NCI-H69 (cell line): ENCODE measurements at places on chromosomes 1 and 21.

- no peak for DNase-seq
Observed at GRCh38 chr1:205340676-205341075, 16.0 kb downstream of the KLHDC8A start.

DNA sequence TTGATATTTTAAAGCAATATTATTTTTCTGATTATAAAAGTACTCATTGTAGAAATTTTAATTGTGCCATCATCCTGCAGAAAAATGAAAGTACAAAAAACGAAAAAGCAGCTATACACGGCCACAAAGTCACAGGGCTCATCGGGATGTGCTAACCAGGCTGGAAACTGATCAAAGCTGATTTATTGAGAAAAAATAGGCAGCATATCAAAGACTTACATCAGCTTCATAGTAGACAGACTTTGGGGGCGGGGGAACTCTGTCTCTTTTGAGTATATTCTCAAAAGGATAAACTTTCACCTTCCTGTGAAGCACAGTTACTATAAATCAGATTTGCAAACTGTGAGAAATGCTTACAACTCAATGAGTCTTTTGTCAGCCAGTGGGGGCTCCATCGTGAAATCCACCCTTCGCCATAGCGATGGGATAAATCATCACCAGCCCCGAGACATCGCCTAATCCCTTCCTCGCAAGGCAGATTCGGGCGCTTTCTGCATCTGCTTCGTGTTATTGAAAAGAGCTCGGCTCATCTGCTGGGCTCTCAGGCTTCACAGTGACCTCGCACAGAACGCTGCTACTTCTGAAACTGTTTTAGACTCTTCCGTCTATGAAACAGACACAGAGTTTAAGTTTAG is 69.2 kb upstream of the ERG start:
- peak; percentile 5 for DNase-seq

DNA sequence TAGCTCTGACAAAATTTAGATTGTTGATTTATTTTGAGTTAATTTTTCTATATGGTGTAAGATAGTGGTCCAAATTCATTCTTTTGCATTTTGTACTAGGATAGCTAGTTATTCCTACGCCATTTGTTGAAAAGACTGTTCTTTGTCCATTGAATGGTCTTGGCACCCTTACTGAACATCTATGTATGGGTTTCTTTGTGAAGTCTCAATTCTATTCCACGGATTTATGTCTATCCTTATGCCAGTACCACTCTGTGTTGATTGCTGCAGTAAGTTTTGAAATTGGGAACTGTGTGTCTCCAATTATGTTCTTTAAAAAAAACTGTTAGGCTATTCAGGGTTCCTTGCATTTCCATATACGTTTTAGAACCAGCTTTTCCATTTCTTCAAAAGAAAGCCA is 145.7 kb downstream of the ZNF644 start:
- no peak for DNase-seq

- peak; percentile 95 for DNase-seq
Observed at GRCh38 chr1:56378341-56379070, 200.9 kb downstream of the PLPP3 start.

DNA sequence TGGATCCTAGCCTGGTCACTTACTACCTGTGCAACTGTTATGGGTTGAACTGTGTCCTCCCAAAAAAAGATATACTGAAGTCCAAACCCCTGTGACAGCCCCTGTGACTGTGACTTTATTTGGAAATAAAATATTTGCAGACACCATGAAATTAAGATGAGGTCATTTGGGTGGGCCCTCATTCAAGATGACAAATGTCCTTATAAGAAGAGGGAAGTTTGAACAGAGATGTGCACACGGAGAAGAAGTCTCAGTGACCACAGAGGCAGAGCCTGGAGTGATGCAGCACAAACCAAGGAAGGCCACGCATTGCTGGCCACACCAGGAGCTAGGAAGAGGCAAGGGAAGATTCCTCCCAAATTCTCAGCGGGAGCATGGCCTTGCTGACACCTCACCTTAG is 249.7 kb upstream of the RUNX1 start:
- DNase-seq = no peak

- DNase-seq = no peak
Observed at GRCh38 chr1:187763465-187763864, 934.7 kb downstream of the PLA2G4A start.

- DNase-seq = peak; percentile 63
Observed at GRCh38 chr1:27634177-27634984, 604 bp downstream of the FGR start.

DNA sequence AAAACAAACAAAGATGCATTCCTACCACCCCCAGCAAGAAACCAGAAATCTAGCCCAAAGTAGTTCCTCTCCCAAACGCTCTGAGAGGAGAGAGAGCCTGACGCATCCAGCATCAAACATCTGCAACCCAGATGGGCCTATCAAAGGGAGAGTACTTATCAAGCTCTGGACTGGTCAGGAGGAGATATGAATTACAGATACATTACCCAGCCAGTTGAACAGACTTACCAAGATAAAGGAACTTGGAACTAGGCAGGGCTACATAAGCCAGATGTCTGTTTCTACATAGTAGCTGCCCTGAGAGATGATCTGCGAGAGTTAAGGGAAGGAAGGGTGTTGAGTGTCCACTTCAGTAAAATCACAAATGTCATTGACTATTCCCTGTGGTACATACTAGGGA is 138.4 kb downstream of the PAPPA2 start:
- no peak for DNase-seq

DNA sequence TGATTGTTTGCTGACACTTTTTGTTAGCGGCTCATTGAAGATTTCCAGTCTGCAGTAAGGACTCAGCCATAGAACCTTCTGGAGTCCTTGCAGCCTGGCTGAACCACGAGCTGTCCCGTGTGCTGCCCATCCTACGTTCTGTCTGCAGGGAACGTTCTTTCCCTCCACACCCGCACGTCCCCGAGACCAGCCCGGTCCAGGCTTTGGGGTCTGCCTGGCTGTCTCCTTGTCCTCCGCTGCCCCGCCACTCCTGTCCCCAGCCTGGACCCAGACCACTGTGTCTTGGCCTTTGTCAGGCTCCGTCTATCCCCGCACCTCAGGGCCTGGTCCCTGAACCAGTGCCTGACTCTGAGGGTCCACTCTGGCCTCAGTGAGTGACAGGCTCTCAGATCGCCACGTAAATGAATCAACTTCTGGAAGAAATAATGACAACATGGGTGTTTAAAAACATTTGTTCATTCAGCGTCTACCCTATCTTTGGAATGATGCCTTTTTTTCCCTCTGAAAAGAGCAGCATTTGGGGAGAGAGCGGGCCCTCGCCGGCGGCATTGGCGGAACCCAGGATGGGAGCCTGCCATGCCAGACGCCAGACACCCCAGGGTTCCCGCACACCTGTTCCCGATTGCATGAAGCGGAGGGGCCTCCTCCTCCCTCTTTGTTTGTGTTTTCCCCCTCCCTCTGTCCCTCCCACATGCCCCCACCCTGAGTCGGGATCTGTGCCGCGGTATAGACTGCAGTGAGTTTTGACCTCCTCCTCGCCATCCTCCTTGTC is 43.9 kb upstream of the C1orf174 start:
- DNase-seq = peak; percentile 89

DNA sequence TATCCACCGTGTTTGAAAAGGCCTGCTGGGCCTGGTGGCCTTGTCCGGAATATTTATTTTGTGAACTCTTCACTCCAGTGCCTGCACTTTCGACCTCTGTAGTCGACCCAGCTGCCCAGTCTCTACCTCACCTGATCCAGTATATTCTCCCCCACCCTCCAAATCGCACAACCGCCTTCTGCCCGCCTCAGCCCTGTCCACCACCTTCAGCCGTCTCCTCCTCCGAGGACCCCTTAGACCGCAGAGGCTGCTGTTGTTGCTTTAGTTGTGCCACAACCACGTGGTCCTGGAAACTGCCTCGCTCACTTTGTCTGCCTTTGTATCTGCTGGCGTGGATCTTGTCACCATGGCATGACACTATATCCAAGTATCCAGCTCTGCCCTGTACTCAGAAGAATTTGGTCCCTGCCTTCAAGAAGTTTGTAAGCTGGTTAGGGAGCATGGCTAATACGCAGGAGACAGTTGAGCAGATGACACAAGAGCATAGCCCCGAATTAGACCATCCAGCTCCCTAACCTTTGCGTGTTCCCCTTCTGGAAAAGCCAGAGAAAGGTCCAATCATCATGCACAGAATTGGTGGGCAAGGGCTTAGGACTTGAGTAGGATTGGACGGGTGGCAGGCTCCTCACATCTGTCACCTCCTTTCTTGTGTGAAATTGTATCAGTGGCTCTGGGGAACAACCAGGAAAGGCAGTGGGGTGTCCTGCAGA is 1.5 kb downstream of the PHGDH start:
- peak; percentile 61 for DNase-seq

DNA sequence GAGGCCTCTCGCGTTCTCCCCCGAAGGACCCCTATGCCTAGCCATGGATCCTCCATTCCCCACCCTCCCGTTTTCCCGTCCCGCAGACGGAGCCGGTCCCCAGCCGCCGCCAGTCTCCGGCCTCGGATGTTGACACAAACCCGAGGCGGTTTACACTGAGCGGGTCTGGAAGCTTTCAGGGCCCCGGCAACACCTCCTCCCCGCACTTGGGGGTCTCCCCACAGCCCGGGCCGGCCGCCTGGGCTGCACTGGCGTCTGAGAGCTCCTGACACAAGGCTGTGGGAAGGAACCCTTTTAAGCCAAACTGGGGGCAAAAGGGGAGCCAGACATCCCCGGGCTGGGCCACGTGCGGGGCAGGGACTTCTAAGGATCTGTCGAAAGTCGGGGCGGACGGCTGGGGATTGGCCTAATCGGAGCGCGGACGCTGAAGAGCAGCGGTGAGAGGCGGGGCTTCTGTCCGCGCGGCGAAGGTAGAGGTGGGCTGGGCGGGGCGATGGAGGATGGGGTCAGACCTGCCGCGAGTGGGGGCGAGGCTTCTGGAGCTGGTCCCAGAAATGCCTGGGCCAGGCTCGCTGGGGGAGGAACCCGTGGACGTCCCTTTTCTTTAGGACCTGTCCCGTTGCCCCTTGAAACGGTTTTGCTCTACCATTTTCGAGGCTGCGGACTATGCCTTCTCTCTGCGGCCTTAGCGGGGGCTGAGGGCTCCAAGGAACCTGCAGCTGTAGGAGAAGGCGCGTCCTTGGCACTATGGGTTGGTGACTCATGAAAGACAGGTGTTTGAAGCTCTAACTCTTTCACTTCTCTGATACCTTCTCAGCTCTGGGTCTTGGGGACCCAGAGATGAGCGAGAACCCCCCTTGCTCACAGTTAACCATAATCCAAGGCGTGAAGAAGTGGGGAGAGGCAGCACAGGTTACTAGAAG is 1.2 kb upstream of the HPCAL4 start:
- DNase-seq = peak; percentile 39
